ENCODE measurements at places on chromosomes 16 and 17.

GRCh38 chr17:65143889-65144604 is 6.9 kb downstream of the RGS9 start:
- no peak for DNase-seq

GRCh38 chr17:2070241-2071023 is 15.5 kb downstream of the HIC1 start:
- peak; percentile 78 for DNase-seq

DNA sequence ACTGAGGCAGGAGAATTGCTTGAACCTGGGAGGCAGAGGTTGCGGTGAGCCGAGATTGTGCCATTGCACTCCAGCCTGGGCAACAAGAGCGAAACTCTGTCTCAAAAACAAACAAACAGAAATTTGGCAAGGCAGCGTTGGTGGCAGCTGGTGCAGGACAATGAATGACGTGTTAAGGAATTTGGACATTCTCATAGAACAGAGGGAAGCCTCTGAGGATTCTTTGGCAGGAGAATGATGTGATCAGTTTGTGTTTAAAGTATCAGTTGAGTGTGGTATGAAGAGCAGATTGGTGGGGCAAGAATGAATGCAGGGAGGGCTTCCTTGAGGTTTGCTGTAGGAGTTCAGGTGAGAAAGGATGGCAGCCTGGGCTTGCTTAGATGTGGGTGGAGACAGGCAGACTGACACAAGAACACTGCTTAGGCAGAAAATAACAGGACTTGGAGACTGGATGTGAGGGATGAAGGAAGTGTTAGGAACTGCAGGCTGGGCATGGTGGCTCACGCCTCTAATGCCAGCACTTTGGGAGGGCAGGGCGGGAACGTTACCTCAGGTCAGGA is 4.8 kb downstream of the CYB5D2 start:
- DNase-seq, result no peak

- no peak for DNase-seq
Observed at GRCh38 chr17:49730785-49731434, 23.1 kb upstream of the SLC35B1 start.

GRCh38 chr17:75403131-75403530 is 2.3 kb downstream of the GRB2 start:
- DNase-seq, result no peak

- no peak for DNase-seq
Observed at GRCh38 chr17:6752068-6752909, 3.6 kb upstream of the XAF1 start.

DNA sequence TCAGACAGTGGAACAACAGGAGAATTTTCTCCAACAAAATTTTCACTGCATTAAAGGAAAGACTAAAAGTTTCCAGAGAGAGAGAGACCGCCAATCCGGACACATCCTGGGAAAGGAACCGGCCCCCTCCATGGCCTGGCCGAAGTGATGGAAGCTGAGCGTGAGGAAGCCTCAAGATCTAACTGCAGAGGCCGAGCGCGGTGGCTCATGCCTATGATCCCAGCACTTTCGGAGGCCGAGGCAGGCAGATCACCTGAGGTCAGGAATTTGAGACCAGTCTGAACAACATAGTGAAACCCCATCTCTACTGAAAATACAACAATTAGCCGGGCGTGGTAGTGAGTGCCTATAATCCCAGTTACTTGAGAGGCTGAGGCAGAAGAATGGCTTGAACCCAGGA is 3.9 kb downstream of the CTRB2 start:
- DNase-seq, result no peak
